ENCODE measurements at places on chromosomes 6 and 20.

DNA sequence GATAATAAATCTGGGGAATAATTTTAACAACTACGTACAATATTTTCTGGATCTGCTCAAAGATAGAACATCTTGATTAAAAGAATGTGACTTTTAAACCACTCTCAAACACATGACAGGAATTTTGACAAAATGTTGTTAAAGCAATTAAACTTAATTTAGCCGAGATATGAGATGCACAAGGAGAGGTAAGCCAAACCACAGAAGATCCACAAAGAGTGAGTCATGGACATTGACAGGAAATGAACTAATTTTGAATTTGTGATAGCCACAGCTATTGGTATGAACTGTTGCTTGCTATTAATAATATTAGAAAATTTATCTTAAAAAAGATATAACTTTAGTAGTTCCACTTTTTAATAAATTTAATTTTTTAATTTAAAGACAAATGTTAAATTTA is 27.8 kb upstream of the VGLL2 start:
- no peak for DNase-seq

- no peak for DNase-seq
Observed at GRCh38 chr6:107344981-107345380, 114.4 kb downstream of the PDSS2 start.

DNA sequence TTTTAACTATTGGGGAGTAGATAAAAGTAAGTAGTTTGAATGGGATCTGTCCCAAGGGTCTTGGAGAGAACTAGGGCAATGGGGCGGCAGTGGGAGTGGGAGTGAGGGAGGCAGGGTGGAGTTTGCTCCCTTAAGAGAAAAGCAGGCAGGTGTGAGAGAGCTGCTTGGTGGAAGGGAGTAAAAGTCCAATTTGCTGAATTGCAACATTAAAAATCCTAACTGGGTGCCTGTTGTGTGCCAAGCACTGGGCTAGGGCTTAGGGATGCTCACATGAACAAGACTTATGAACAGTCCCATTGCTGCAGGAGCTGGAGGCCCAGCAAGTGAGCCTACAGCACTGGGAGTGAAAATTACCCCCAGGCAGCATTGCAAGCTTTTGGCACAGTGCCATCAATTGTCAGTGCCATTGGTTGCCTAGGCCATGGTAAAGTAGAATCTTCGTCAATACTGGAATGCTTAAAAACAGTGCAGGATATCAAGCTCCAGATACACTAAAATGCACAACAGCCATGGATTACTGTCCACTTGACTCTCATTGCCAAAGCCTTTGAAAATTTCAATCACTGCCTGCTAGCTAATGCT is 277.7 kb upstream of the JARID2 start:
- DNase-seq = no peak

DNA sequence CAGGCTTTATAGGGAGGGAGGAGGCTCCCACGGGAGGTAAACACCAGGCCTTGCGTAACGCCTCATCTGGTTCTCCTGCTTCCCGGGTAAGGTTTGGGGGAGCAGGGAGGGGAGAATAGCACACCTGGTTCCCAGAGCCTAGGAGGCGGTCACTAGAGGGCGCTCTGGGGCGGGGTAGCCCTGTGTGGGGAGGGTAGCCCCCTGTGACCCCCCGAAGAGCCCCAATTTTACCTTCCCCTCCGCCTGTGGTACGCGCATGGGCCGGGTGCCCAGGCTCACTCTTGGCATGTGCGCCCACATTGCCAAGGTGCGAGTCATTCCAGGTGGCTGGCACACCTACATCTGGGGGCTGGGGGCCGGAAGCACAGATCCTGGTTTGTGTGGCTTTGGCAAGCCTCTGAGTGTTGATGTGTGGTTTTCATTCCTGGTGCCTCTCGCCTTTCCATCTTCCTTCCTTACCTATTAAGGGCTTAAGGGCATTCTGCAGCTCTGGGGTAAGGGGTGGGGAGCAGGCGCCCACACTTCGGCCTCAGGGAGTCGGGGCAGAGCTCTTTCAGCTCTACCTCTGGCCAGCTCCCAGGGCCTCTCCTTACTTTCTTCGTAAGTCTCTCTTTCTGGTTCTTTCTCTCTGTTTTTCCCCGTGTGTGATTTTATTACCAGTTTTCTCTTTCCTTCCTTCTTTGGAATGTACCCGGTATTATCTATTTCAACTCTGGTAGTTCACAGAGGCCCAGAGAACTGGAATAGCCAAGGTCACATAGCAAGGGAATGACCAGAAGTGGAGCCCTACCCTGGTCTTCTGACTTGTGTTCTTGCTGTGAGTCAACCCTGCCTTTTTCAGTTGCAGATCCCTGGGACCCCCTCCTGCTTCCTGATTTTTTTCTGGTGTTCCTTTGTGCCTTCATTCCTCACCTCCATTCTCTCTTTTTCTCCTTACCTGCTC is 492 bp upstream of the RNF39 start:
- no peak for DNase-seq

GRCh38 chr6:144063744-144064401 is 31.5 kb downstream of the SF3B5 start:
- DNase-seq = peak; percentile 82

DNA sequence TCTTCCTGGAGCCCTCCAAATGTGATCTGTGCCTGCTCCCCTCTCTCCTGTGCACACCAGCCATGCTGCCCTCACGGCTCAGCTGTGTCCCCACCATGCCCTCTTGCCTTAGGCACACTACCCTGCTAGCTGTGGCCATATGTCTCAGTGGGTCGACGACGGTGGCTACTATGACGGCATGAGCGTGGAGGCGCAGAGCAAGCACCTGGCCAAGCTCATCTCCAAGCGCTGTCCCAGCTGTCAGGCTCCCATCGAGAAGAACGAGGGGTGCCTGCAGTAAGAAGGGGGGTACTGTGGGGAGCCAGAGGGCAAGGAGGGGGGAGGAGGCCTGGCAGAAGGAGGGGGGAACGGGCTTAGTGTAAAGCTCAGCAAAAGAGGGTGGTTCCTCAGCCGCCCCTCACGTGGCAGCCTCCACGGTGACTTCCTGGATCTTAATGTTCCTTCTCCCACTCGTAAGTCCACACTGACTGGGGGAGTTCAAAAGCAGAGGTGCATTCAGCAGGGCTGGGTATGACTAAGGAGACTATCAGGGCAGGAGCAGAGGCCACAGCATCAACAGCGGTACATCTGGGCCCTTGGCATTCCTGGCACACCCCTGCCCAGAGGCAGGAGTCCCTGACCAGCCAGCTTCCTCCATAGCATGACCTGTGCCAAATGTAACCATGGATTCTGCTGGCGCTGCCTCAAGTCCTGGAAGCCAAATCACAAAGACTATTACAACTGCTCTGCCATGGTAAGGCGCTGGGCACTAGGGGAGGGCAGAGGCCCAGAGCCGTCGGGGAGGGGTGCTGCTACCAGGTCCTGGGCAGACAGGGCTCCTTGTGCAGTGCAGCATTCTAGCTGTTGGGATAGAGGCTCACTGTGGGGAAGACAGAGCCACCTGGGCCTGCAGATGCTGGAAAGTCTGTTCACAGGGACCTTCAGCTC is 8.0 kb downstream of the DNPH1 start:
- DNase-seq = no peak

GRCh38 chr6:1312203-1312472 is 240 bp downstream of the FOXQ1 start:
- DNase-seq = no peak

GRCh38 chr6:133595111-133595761 is 293.7 kb upstream of the TCF21 start:
- no peak for DNase-seq

DNA sequence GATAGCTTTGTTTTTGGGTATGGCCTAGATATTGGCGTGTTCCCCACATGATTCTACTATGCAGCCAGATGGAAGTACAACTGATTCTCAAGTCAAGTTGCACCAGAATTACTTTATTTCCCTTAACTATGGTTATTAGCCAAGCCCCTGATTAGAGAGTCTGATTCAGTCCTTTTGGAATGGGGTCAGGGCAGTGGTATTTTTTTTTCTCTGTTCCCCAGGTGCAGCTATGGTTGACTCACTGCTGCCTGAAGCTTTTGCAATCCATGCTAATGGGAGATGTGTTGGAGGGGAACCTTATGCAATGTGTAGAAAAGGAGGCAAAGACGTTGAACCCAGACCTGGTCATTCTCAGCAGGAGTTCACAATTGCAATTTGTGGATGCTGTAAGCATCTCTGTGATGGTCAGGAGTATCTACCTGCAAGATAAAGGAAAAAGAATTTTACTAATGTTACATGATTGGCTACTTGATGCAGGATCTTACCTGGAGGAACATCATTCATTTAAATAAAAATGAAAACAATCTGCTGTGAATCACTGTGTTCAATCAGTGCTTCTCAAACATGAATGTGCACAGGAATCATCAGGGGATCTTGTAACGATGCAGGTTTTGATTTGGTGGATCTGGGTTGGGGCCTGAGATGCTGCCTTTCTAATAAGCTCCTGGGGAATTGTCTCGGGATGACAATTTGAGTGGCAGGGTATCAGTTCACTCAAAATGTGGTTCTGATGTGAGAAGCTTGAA is 49.4 kb downstream of the PFDN4 start:
- DNase-seq = no peak

- DNase-seq = no peak
Observed at GRCh38 chr6:29227235-29227634, 56.5 kb downstream of the OR2J2 start.

- no peak for DNase-seq
Observed at GRCh38 chr6:142903812-142904211, 41.2 kb downstream of the HIVEP2 start.

- DNase-seq = no peak
Observed at GRCh38 chr6:16183187-16183664, 54.3 kb downstream of the MYLIP start.

- DNase-seq = no peak
Observed at GRCh38 chr6:44080561-44081521, 46.4 kb downstream of the MRPL14 start.

DNA sequence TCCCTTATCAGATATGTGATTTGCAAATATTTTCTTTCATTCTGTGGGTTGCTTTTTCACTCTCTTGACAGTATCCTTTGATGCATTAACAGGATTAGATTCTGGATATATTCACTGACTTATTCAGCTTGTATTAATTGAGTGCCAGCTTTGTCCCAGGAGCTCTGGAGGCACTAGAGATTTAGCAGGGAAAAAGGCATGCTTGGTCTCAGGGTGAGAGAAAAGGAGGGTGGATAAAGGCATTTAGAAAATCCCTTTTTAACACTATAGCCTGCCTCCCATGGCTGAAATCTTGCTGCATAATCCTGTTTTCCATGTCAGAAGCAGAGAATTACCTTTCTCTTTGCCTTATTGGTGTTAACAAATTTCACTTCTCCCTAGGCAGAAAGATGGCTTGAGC is 28.5 kb upstream of the SIRT5 start:
- no peak for DNase-seq

DNA sequence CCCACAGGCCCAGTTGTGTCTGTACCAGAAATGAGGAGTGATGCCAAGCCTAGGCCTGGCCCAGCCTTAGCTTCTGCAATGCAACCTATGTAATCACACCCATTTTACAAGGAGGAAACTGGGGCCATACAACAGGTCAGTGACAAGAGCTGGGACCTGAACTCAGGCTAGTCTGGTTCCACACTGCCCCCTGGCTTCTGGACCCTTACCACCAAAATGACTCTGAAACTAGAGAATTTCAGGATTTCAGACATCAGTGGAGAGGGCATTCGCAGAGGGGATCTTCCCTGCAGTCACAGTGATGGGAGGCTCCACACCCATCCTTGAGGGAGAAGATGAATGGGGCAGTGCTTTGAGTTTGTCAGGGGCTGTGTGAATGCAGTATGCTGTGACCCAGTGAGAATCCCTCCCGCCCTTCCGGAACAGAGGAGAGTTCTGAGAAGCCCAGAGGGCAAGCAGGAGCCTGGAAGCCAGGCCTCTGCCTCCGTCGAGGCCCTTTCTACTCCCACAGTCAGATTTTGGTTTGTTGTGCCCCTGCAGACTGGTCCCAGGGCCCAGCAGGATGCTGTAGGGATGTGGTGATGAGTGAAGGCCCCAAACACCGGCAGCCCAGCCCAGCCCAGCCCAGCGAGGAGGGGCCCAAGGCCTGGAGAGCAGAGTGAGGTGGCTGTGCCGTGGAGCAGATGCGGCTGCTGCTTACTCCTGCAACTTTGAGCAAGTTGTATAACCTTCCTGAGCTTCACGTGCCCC is 48.1 kb upstream of the MYL9 start:
- no peak for DNase-seq

GRCh38 chr20:54123587-54124180 is 50.1 kb downstream of the CYP24A1 start:
- no peak for DNase-seq

GRCh38 chr6:33716379-33716778 is 4.9 kb upstream of the UQCC2 start:
- DNase-seq = no peak

GRCh38 chr20:60138256-60139220 is 180.3 kb downstream of the CDH26 start:
- peak; percentile 4 for DNase-seq

- DNase-seq = no peak
Observed at GRCh38 chr6:167787896-167788562, 38.7 kb upstream of the AFDN start.

- DNase-seq = no peak
Observed at GRCh38 chr6:143128681-143129015, 68.0 kb downstream of the AIG1 start.

DNA sequence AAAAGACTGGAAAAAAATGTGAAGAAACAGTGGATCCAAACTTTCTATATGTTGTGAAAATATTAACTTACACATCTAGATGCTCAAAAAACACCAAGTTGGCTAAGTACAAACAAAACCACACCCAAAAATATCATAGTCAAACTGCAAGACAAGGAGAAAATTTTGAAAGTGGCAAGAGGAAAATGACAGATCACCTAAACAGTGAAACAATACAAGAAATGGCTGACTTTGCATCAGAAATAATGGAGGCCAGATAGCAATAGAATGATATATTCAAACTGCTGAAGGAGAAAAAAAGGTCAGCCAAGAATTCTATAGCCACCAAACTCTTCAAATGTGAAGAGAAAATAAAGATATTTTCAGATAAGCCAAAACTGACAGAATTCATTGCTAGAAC is 22.4 kb upstream of the UST start:
- no peak for DNase-seq

DNA sequence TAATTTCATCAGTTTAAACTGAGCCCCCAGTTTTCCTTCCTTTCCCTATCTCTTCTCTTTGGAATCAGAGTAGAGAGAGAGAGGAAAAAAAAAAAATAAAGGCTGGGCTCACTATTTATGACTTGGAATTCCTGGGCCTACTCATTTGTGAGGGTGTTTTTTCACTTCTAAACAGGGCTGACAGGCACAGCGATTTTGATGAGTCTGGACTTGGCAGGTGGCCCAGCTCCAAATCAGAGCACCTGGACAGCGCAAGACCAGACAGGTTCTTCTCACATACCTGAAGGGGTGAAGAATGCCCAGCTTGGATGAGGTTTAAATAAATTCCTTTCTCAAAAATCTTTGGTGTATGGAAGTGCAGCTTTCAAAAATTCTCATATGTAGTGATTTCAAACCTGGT is 122.2 kb downstream of the KIF13A start:
- no peak for DNase-seq

GRCh38 chr6:20137837-20138236 is 74.4 kb downstream of the MBOAT1 start:
- no peak for DNase-seq

All from stimulated activated CD8-positive, alpha-beta memory T cell treated with anti-CD3 and anti-CD28 coated beads, Interleukin-7, amount 100 ng/mL, for 1 hour (primary cell).